ENCODE measurements at places on chromosomes 4 and X.

DNA sequence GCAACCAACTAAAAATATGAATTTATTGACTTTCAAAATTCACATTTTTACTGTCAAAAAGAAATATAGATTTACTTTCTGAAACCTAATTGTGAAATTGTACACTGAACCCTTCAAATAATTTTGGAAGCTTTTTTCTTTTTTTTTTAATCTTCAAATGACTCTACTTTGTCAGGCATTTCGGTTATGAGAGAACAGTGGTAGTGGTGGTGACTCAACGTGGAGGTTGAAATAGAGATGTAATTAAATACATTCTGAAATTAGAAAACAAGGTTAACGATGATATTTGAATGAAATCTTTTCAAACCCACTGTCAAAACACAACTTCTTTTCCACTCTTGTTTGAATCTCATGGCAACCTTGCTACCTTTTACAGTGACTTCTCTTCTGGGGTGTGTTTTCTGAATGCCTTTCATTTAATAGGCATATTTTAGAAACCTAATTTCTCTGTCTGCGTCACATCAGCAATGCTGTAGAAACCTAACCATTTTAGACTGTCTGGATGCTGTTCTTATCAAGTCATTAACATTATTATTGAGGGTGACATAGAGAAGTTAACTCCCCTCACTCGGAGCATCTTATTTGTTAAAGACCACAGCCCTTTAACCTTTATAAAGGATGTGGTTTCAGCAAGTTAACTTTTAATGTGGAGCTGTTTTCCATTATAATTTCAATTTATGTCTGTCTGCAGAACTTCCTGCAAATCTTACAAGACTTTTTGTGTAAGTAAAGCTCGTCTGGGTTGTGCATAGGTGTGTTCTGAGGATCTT lies 136.8 kb downstream of the PCDH7 start:
- DNase-seq, result no peak

DNA sequence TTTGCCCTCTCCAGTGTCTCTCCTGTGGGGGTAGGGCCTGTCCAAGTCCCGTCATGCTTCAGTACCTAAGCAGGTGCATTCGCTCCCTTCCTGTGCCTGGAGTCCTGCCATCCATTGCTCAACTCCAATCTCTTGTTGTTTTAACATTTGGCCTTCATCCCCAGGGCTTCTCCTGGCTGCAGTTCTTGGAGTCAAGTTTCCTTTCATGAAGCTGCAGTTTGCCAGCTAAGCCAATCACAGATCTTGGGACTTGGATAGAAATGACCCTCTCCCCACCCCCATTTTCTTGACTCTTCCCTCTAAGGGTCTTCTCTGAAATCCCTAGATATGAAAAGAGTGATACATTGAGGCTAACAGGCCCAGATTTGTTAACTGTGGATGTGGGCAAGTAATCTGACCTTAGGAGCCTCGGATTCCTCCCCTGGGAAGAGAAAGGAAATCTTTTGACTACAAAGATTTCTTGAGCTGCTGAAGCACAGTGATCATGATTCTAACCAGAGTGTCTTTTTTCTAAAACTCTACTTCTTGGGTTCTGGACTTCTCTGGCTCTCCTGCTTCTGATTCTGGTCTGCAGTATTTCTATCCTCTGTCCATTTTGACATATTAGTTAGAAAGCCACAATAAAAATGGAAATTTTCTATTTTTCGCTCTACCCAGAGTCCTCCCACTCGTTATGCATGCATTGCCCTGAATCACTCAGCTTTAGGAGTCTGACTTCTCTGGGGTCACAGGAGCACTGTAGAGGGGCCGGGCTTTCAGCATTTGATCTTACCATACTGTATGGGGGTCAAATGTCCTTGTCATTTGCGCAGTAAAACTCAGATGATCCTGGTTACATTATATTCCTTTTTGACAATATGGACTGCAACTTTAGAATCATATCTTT lies 61.0 kb downstream of the CHRNA9 start:
- DNase-seq, result no peak

DNA sequence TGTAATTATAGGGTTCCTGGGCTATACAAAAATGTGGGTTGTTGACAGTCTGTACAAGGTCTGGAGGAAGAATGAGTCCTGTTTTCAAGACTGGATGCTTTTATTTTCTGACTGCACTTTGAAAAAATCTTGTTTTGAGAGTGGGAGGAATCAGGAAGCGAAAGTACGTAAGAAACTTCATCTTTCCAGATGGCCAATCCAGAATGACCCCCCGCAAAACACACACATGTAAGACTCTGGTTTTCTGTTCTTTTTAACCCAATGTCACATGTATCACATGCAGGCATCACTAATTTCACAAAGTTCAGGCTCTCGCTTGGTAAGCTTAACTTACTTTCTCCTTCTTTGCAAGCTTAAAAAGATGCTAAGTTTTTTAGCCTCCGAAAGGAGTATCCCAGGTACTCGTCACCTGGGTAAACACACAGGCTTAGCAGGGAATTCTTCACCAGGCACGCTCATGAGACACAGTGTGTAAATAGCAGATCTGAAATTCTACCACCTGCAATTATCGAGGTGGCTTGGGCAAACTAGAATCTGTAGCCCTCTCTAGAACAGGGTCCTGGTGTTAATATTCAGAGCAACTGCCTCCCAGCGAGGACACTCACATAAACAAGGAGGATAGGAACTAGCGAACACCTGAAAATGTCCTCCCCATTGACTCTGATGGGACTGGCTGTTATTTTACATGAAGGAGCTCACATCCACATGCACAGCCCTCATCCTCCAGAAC lies 90.7 kb downstream of the NSUN7 start:
- DNase-seq, result no peak

GRCh38 chrX:8140986-8141744 lies 29.9 kb downstream of the VCX2 start:
- DNase-seq, result no peak

- no peak for DNase-seq
These were observed 111.4 kb upstream of the LIMCH1 start for GRCh38 chr4:41426539-41426938.

- no peak for DNase-seq
These were observed 303.5 kb upstream of the GALNT7 start for GRCh38 chr4:172865103-172865502.

GRCh38 chr4:63393544-63393943 lies 1015.7 kb downstream of the TECRL start:
- DNase-seq, result no peak

DNA sequence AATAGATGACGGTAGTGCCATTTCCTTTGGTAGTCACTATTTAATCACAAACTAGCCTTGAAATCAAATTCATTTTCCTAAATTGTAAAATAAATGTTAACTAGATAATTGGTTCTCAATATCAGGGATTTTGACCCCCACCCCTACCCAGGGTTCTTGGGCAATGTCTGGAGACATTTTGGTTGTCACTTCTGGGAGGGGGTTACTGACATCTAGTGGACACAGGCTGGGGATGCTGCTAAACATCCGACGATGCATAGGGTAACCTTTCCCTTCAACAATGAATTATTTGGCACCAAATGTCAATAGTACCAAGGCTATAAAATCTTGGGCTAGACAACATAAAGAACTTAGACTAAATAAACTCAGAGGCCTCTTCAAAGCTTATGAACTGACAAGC lies 285.8 kb upstream of the TRPC5 start:
- no peak for DNase-seq

DNA sequence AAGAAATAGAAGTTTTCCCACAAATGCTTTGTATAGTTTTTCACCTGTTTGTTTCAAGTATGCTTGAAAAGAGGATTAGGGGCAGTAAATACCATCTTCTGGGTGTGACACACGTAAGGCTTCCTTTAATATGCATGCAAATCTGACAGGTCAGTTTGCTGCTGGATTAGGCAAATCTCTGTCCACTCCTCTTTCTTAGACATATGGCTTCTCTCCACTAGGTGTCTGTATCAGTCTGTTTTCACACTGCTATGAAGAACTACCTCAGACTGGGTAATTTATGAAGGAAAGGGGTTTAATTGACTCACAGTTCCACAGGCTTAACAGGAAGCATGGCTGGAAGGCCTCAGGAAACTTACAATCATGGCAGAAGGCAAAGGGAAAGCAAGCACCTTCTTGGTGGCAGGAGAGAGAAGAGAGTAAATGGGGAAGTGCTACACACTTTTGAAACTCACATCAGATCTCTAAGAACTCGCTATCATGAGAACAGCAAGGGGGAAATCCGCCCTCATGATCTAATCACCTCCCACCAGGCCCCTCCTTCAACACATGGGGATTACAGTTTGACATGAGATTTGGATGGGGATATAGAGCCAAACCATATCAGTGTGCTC lies 66.9 kb downstream of the TAB3 start:
- DNase-seq, result no peak

- no peak for DNase-seq
These were observed 40.9 kb upstream of the MAP3K15 start for GRCh38 chrX:19556202-19556601.

DNA sequence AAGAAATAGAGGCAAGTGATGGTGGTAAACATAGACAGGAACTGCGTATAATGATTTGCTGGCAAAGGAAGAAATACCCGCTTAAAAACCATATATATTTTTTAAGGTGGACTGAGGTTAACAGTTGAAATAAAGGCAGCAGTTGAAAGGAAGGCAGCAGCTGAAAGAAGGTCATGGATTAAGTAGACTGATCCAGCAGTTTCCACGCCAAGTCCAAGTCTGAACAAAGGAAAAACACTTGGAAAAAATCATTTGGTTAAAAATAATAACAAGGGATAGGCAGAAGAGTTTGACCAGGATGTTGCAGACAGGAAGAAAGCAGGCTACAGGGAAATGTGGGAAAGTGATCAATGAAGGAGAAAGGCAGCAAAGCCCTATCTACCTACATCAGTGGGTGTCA lies 93.6 kb downstream of the AMELX start:
- no peak for DNase-seq

DNA sequence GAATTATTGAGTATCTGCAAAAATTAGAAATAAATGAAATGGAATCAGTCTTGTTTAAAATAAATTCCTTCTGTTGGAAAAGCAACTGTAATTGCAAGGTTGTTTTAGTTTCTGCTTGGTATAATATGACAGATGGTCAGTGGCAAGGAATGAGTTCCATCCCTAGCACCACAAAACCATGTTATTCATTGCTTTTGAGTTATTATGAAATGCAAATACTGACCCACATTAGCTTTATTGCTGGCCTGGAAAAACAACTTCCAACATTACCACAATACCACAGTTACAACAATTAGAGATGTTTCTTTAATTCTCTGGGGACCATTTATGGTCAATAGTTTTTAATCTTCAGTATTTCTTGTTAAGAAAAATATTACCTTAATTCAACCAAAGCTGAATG lies 194.4 kb downstream of the TMA16 start:
- no peak for DNase-seq

- no peak for DNase-seq
These were observed 23.7 kb downstream of the RP2 start for GRCh38 chrX:46860557-46860956.

DNA sequence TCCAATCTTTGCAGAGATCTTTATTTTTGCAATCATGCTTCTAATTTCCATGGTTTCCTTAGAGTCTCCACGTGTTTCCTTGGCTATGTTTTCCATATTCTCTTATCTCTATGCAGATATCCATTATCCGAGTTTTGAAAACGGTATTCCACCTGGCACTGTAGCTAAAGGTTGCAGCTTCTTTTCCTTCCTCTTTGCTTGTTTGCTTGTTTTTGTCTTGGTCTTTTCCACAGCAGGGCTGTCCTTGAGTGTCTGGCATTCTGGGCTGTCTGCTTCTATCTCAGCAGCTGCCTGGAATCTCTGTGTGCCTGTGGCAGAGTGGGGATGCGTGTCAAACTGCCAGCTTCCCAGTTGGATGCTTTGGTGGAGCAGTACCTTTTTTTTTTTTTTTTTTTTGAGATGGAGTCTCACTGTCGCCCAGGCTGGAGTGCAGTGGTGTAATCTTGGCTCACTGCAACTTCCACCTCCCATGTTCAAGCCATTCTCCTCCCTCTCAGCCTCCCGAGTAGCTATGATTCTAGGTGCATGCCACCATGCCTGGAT lies 46.9 kb downstream of the WFS1 start:
- no peak for DNase-seq

DNA sequence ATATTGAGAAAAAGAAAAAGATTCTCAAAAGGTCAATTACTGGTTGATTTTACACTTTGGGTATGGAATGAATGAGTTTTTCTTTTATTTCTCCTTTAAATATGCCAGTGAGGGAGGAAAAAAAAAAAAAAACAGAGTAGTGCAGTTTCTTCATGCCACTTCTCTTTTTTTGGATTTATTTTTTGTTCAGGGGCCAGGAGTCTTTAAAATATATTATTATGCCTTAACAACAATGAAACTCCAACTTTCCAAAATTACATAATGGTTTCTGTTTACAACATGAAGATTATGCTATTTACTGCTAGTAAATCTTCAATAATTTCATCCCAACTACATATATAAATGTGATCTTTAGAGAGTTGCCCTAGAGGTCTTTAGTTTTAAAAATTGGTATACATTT lies 31.9 kb downstream of the DTHD1 start:
- no peak for DNase-seq

- no peak for DNase-seq
These were observed 4.2 kb downstream of the CENPVL3 start for GRCh38 chrX:51614353-51615012.

- DNase-seq, result no peak
These were observed 77.2 kb upstream of the BCOR start for GRCh38 chrX:40174854-40175510.

- DNase-seq, result no peak
These were observed 123.1 kb downstream of the AFF1 start for GRCh38 chr4:87057835-87058355.

DNA sequence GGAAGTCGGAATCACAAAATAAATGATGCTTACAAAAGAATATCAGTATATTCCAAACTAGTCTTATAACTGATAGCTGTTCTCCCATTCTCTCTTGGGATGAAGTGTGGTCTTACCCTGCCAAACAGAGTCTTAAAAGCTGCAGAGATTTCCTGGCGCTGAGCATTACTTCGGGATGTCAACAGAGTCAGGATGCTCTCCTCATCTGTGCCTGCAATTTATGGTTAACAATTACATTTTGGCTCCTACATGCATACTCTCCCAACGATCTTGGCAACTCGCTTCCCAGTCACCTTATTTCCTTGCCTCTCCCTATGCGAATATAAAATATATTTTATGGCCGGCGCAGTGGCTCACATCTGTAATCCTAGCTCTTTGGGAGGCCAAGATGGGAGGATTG lies 12.2 kb downstream of the ANXA5 start:
- DNase-seq, result no peak
